Renal cortical epithelial cell (primary cell): ENCODE measurements at places on chromosomes 2 and 18. TPM values are rescaled to one million over a fixed set of nuclear protein-coding genes. Genes with fewer than 3 reads are reported as not detected.

SLC30A3 gene
- total RNA-seq: 0.10 TPM in 1 of 2 replicates, not detected in the other

SNTG2 gene
- 0.15 TPM in 1 of 2 replicates, not detected in the other for total RNA-seq

DNA sequence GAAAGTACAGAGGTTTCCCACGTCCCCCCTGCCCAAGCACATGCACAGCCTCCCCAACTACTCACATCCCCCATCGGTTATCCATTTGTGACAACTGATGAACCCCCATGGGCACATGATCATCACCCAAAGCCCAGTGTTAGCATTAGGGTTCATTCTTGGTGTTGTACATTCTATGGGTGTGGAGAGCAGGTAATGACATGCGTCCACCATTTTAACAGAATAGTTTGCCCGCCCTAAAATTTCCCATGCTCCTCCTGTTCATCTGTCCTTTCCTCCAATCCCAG is 74.3 kb downstream of the LONRF2 start:
- DNase-seq: no peak

GRCh38 chr2:7132753-7133152 is 215.5 kb downstream of the RNF144A start:
- no peak for DNase-seq

- peak; percentile 42 for DNase-seq
Measured at GRCh38 chr2:107932979-107933378, 53.3 kb upstream of the SLC5A7 start.

- peak; percentile 46 for DNase-seq
Measured at GRCh38 chr2:30321466-30321865, 90.1 kb downstream of the LBH start.

GRCh38 chr18:623761-624620 is 27.2 kb downstream of the CLUL1 start:
- peak; percentile 66 for DNase-seq

DNA sequence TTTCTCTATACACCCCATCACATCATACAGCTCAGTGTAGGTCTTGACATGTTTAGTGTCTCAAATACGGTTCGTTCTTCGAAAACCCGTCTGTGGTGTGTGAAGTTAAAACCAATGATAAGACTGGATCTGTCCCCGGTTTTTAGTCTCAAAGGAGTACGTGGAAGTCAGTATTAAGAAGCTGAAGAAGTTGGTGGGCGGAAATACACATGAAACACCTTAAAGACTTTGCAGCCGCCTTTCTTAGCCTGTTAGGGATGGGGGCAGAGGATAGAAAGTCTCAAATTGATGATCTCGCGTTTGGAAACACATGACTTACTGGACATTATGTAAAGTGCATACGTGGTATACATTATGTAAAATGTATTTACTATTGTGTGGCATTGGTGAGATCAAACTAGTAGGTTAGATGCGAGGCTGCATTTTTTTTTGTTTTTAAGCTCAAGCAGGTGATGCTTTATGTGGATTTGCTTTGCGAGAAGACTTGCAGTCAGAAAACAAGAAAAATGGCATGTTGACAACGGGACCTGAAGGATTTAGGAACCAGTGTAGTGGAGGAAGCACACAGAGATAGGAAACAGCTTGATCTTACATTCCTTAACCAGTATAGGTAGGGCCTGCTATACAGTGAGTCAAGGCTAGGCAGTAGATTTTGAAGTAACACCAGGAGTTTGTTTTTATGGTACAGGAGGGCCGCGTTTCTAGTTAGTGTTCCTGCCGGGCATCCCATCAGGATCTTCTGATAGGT is 1.2 kb downstream of the CNOT11 start:
- no peak for DNase-seq

DNA sequence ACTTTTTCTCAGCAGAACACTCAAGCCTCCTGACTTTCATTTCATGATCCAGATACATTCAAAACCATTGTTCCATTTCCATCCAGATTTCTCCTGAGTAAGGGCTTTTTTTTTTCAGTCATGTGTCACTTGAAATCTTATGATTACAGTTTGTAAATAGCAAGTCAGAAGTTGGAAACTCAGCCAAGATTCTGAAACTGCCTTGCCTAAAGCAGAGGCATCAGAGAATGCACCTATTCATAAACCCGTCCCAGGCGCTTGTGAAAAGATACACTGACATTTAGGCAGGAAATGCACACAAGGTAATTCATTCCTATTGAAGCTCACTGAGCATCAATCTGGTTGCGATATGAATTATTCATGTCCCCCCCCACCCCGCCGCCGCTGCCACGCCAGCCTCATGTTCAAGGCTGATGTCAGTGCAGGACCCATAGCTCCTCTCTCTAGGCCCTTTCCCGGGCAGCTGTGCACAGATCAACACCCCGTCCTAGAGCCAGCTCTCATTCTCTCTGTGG is 30.4 kb upstream of the MGAT4A start:
- DNase-seq: no peak

SIX2 gene
- total RNA-seq: 0.05 and 0.35 TPM in 2 replicates

DNA sequence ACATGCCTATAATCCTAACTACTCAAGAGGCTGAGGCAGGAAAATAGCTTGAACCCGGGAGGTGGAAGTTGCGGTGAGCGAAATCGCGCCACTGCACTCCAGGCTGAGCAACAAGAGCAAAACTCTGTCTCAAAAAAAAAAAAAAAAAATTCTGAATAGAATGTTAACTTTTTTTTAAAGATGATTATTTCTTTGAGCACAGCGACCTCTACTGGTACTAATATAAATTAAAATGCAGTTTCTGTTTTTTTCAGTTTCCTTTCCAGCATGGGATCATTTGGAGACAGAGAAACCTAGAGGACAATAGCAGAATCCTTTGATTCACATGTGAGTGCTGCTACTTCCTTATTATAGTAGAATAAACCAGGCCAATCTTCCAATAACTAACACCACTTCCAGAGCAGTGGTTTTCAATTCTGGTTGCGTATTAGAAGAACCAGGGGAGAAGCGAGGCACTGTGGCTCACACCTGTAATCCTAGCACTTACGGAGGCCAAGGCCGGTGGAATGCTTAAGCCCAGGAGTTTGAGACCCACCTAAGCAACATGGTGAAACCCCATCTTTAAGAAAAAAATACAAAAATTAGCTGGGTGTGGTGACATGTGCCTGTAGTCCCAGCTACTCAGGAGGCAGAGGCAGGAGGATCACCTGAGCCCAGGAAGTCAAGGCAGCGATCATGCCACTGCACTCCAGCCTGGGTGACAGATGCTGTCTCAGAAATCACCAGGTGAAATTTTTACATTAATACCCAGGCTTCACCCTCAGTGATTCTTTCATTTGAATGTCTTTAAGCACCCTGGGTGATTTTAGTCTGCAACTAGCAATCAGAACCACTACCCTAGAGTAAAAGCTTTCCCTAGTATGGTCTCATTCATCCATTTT is 10.1 kb downstream of the SRSF7 start:
- DNase-seq: peak; percentile 32

- no peak for DNase-seq
Measured at GRCh38 chr2:121565389-121566250, 34.9 kb downstream of the RNU4ATAC start.

DNA sequence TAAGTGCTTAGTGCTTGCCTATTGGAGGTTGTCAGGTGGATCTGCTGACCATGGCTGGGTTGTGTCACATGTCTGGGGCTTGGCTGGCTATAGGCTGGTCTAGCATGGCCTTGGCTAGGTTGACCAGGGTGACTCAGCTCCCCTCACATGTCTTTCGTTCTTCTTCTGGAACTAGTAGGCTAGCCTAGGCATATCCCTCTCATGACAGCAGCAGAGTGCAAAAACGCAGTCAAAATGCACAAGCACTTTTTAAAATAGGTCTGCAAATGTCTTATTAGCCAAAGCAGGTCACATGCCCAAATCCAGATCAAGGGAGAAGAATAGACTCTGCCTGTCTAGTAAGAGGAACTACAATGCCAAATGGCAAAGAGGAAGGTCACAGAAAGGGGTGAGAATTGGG is 179.7 kb upstream of the ACVR2A start:
- DNase-seq: no peak

DNA sequence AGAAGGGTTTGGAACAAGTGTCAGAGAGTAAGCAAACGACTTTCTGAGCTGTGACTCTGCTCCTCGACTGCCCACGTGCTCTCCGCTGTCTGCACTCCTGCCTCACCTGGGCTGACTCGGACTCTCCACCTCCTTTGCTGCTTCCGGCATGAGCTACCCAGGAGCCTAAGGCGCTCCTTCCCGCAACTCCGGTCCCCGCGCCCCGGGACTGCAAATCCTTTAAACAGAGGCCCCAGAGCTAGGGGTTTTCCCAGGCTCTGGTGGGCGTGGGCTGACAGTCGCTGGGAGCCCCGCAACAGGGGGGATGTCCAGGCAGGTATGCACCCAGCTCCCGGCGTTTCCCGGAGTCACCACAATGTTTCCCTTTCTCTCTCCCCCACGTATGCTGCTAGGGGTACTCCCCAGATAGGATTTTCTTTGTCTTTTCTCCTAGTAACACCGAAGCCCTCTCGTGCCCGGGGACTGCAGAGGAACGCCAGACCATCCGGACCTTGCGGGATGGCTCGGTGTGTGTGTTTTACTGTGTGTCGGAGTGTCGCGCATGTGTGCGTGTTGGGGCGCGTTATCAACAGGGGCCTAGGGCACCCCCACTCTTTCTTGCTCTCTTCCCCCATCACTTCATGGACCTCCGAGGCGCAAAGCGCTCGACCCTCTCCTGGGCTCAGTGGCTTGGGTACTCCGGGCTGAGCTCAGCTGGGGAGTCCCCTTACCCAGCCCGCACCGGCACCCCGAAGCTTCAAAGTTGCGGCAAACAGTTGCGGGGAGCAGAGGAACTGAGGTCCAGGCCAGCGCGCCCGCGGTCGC is 691 bp upstream of the THSD7B start:
- DNase-seq: no peak
